Fibroblast of upper back skin (primary cell): ENCODE measurements at places on chromosomes 16 and 17.

GRCh38 chr16:78323315-78323714 lies 223.9 kb downstream of the WWOX start:
- DNase-seq, result no peak

DNA sequence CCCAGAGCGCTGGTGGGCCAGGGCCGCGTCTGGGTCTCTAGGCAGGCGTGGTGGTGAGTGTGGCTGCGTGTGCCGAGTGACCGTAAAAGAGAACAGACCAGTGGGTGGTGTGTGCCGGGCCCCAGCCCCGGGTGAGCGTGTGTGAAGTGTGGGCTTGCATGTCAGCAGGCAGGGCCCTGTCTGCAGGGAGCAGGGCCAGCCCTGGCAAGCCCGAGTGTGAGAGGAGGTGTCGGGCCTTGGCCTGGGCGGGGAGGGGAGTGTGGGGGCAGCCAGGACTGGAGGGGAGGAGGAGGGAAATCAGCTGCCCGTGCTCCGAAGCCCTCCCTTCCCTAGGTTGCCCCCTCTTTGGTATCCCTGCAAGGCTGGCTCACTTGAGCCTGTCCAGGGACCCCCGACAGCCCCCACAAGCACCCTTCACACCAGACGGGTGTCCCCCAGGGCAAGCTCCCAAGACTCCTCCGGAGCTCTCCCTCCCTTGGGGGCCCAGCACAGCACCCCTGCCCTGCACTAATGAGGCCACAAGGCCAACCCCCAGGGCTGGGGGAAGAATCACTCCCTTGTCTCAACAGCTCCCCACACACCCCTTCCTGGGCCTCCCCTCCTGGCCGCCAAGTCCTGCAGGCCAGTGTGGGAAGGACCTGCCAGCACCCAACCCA lies 1.9 kb downstream of the USH1G start:
- no peak for DNase-seq

DNA sequence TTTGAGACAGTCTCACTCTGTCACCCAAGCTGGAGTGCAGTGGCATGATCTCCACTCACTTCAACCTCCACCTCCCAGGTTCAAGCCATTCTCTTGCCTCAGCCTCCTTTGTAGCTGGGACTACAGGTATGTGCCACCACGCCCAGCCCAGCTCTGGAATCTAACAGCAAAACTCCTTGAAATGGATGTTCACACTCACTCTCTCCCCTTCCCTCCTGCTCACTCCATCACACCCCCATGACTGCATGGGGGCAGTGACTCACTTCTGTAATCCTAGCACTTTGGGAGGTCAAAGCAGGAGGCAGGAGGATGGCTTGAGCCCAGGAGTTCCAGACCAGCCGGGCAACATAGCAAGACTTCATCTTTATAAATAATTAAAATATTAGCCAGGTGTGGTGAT lies 11.1 kb upstream of the TFAP4 start:
- peak; percentile 41 for DNase-seq

DNA sequence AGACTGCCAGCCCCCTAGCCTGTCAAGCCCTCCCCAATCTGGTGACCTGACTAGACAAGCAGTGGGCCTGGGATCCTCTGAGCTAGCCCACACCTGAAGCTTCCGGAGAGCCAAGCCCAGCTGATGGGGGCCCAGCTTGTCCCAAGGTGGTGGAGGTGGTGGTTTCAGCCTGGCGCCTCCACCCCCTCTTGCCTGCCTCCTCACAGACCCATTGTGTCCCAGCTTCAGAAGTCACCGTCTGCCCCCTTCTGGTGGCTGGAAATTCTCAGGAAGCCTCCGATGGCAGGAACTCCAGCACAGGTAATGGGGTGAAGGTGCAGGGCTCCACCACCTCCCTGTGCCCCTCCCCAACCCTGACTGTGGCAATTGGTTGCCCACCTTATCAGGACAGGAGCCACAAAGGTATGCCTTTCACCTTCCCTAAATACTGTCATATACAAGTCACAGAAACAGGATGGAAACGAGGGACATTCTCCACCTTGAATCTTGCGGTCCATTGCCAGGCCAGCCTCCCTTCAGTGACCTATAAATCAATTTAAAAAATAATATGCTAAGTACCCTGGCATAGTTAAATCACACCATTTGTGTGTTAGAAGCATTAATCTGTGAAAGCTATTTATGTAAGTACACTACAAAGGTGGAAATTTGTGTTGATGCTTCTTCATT lies 66.0 kb upstream of the ZNF423 start:
- peak; percentile 46 for DNase-seq

DNA sequence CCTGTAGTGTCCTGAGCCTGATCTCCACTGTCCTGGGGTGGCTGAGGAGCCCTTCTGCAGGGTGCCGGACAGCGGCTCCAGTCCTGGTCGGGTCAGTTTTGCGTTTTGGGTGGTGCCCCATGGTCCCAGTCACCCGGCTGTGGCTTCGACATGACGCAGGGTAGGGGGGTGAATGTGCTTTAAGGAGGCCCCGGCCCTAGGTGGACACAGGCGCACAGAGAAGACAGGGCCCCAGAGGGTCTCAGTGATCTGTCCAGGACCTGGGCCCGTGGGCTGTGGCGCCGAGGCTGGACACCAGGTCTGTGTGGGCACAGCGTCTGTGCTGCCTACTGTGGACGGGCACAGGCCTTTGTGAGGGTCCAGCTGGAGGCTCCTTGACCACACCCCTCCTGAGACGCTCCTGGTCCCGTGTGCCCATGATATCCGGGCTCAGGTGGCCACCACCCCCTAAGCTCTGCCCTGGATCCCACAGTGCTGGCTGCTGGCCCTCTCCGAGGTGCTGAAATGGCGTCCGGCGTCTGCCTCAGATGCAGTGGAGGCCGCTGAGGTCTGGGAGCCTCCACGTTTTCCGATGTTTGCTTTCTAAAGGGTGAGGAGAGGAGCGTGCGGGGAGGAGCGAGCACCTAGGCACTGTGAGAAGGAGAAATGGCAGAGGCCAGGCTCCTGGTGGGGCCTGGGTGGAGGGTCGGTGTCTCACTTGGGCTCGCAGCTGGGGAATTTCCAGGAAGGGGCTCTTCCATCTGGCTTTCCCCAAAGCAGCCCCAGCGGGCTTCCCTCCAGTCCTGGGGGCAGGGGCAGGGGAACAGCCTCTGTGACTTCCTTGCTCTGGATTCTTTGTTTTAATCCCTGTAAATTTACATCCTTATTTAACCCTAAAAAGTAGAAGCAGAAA lies 56.1 kb upstream of the ACSF3 start:
- peak; percentile 21 for DNase-seq

- no peak for DNase-seq
These were observed 2.9 kb downstream of the TMEM170A start for GRCh38 chr16:75461575-75461974.

DNA sequence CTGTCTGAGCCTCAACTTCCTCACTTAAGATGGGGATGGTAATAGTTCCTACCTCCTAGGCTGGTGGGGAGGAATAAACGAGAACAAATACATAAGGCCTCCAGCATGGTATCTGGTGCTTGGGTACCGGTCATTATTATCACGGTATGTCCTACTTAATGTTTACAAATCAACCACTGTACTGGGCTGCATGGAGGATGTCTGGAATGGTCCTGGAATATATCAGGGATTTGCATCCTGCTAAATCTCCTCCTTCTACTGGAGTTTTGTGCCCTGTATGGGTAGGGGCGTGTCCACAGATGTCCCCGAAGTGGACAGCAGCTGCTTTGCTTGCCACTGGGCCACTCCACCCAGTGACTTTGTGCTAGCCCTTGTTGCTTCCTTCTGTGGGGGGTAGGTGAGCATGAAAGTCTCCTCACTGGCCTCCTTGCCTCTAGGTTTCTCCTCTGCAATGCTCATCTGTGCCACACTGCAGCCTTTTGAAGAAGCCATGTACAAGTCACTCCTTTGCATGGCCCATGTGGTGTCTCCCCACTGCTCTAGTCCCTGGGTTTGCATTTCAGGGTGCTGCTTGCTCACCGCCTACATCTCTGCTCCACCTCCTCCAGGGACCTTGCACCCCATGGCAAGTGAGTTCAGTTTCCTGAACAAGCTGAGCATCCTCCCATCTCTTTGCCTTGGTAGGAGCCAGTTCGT lies 2.2 kb upstream of the CMIP start:
- DNase-seq, result no peak

GRCh38 chr16:53743149-53743566 lies 39.2 kb downstream of the FTO start:
- DNase-seq, result no peak

DNA sequence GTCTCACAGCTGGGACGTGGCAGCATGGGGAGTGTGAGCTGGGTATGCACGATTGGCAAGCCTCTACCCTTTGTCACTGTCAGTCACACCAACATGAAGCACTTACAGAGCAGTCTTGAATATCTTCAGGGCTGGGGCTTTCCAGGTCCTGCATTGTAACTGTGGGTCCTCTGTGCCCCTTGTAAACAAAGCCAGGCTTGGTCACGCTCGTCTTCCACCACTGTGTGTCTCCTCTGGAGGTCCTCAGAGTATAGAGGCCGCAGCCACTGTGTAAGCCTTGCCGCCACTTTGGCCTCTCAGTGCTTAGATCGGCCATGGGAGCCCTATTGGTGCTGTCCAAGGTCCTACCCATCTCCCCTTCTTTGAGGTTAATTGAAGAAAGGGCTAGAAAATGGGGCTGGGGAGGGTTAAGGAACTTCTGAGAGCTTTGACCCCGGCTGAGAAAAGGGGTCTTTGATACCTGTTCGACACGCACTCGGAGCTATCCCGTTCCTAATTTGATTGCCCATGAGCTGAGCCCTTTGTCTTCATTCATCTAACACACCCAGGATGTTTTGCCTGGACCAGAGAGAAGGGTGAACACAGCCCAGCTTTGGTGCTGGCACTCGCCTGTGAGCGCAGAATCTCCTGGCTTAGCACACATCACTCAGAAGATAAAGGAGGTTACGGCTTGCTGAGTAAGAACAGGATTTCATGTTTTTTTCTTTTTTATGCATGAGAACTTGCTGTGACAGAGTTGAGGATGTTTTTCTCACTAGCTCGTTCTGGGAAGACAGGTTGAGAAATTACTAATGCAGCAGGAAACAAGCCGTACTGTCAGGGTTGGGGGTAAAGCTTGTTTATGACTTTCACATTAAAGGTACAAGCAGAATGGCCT lies 267.9 kb downstream of the CPPED1 start:
- no peak for DNase-seq

- no peak for DNase-seq
These were observed 61.1 kb downstream of the SOCS1 start for GRCh38 chr16:11194913-11195312.

GRCh38 chr16:87160701-87161337 lies 156.4 kb downstream of the C16orf95 start:
- DNase-seq, result no peak
